Inflammatory macrophage (primary cell): ENCODE measurements at places on chromosomes 16 and 17.
A peak's percentile ranks its signal among the peaks of the same experiment; 100 is the strongest.

- DNase-seq: peak; percentile 50
Measured at GRCh38 chr16:83926726-83927397, 26.2 kb upstream of the OSGIN1 start.

DNA sequence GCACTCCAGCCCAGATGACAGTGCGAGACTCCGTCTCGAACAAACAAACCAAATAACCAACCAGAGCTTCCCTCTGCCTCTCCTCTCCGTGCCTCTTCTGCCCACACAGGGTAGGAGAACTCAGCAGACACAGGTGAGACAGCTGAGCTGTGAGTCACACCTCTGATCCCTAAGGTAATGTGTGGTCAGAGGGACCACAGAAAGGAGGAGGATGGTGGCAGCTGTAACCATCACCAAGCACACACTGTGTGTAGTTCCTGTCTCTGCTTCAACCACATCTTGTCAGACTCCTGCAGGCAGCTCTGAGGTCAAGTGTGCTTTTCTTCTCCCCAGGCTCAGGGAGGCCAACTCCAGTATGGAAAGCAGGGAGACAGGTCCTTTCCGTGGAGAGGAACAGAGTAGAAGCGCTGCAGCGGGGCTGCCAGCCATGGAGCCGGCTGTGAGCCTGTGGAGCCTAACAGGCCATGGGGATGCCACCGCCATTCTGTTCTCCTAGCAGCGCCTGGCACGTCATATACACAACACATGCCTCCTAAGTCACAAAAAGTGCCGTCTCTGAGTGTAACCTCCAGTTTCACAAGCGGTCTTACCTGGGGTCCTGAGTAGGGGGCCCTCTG, 7.1 kb downstream of the NUDT16L1 start:
- no peak for DNase-seq

- DNase-seq: peak; percentile 92
Measured at GRCh38 chr17:31858642-31859486, at the start of gene COPRS. COPRS (minus strand) TSS chr17:31859244; CDS start chr17:31859199, 45 bp downstream.

DNA sequence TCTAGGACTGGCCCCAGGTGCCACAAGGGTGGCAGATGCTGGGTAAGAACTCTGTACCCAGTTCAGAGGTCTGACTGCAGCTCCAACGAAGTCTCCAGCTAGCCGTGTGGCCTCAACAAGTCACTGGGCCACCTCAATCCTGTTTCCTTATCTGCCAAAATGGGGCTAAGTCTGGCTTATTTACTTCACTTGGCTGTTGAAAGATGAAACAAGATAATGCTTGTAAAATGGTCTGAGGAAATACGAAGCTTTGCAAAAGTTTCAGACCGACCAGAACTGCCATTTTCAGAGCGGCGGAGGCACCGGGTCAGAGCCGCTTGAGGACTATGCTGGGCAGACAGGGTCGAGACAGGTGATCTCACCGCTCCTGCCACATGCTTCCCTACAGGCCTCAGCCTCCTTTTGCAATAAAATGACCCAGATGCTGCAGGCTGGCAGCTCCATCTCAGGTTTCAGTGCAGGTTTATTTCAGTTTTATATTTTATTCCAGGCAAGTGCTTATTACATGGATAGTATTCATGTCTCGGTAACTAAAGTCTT, 17.2 kb downstream of the MNT start:
- DNase-seq: no peak

DNA sequence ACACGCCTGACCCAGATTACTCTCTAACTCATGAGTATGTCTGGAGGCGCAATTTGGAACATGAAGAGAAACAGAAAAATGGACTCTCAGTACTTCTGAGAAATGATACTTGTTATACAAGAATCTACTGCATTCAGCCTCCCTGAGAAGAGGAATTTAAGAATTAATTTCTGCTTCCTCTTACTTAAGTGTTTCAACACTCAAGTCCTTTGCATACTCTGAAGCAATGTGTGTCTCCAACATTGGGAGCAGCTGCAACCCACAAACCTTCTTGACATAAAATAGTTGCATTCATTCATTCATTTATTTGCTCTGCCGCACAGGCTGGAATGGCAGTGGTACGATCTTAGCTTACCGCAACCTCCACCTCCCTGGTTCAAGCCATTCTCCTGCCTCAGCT, 199.8 kb downstream of the NPIPA7 start:
- DNase-seq: peak; percentile 60
